A549 treated with dexamethasone at 1 μM for 4 hours (cell line): ENCODE measurements at places on chromosomes 5 and 9. TPM values are rescaled to one million over a fixed set of nuclear protein-coding genes. Genes with fewer than 3 reads are reported as not detected.

The PDGFRB gene
- total RNA-seq, result 0.14 to 0.27 TPM (median 0.22 TPM) in 5 replicates

The ACSL6 gene
- 0.08 to 0.60 TPM (median 0.15 TPM) in 5 replicates for total RNA-seq

The FRRS1L gene
- total RNA-seq, result 0.06 to 0.26 TPM (median 0.22 TPM) in 5 replicates

The HAND1 gene
- total RNA-seq, result 0.34 to 0.83 TPM (median 0.44 TPM) in 5 replicates

The ADGRD2 gene
- not detected in 5 replicates for total RNA-seq

The IL4 gene
- not detected in 5 replicates for total RNA-seq

The UHRF2 gene
- 20.0 to 28.2 TPM (median 27.0 TPM) in 5 replicates for total RNA-seq

The SH3RF2 gene
- total RNA-seq, result 1.9 to 3.1 TPM (median 2.2 TPM) in 5 replicates

The TAF11L12 gene
- total RNA-seq, result 0.13 TPM in 1 of 5 replicates, not detected in the others

The IL7R gene
- 0.19 to 0.87 TPM (median 0.45 TPM) in 5 replicates for total RNA-seq

The C5orf52 gene
- total RNA-seq, result not detected in 5 replicates

The ADGRV1 gene
- total RNA-seq, result 0.45 to 0.84 TPM (median 0.65 TPM) in 5 replicates

The NUTM2F gene
- not detected in 5 replicates for total RNA-seq

The COL5A1 gene
- 30.4 to 60.1 TPM (median 46.0 TPM) in 5 replicates for total RNA-seq

The FREM1 gene
- total RNA-seq, result not detected in 5 replicates

The HRH2 gene
- total RNA-seq, result 0.34 to 0.69 TPM (median 0.55 TPM) in 5 replicates

The RNF183 gene
- total RNA-seq, result 0.07 to 0.17 TPM (median 0.11 TPM) in 3 of 5 replicates, not detected in the others

The FAM169A gene
- 4.2 to 8.3 TPM (median 7.1 TPM) in 5 replicates for total RNA-seq

The CDX1 gene
- not detected in 5 replicates for total RNA-seq

The RANBP17 gene
- 1.6 to 2.8 TPM (median 2.4 TPM) in 5 replicates for total RNA-seq

The PDLIM7 gene
- total RNA-seq, result 68.9 to 94.5 TPM (median 82.0 TPM) in 5 replicates

The ANKHD1 gene
- 40.4 to 60.3 TPM (median 54.5 TPM) in 5 replicates for total RNA-seq

The SPATA31C1 gene
- not detected in 5 replicates for total RNA-seq

The DOLPP1 gene
- 17.4 to 21.9 TPM (median 20.0 TPM) in 5 replicates for total RNA-seq

The RUFY1 gene
- total RNA-seq, result 25.5 to 30.9 TPM (median 27.8 TPM) in 5 replicates

The FAM151B gene
- total RNA-seq, result 1.3 to 2.0 TPM (median 1.5 TPM) in 5 replicates

The PRLR gene
- 0.02 to 0.14 TPM (median 0.08 TPM) in 5 replicates for total RNA-seq

The PCDHGA7 gene
- total RNA-seq, result 0.73 to 1.1 TPM (median 0.95 TPM) in 5 replicates

The GARNL3 gene
- total RNA-seq, result 2.0 to 3.3 TPM (median 3.2 TPM) in 5 replicates

The IL33 gene
- total RNA-seq, result 0.11 to 0.48 TPM (median 0.27 TPM) in 5 replicates

The C1QTNF2 gene
- 0.08 to 0.16 TPM (median 0.09 TPM) in 5 replicates for total RNA-seq

The ABO gene
- total RNA-seq, result not detected in 5 replicates

The GMCL2 gene
- total RNA-seq, result not detected in 5 replicates

The SPAG8 gene
- total RNA-seq, result 0.24 to 0.51 TPM (median 0.34 TPM) in 5 replicates

The RAB3C gene
- not detected in 5 replicates for total RNA-seq

The GRIN1 gene
- 0.16 to 0.41 TPM (median 0.32 TPM) in 5 replicates for total RNA-seq

The GRXCR2 gene
- not detected in 5 replicates for total RNA-seq

The MATR3 gene
- 160 to 218 TPM (median 176 TPM) in 5 replicates for total RNA-seq

The MAMDC4 gene
- total RNA-seq, result 1.3 to 4.3 TPM (median 3.4 TPM) in 5 replicates

The FOXD4L4 gene
- total RNA-seq, result 0.04 to 0.07 TPM (median 0.05 TPM) in 3 of 5 replicates, not detected in the others

The MYOZ3 gene
- total RNA-seq, result 0.02 to 0.18 TPM (median 0.09 TPM) in 4 of 5 replicates, not detected in the other

The FAM219A gene
- total RNA-seq, result 13.7 to 18.5 TPM (median 16.5 TPM) in 5 replicates

The SPATA31A3 gene
- not detected in 5 replicates for total RNA-seq

The CD180 gene
- total RNA-seq, result not detected in 5 replicates

The STKLD1 gene
- 0.44 to 1.2 TPM (median 0.73 TPM) in 5 replicates for total RNA-seq

The SHOC1 gene
- 0.01 to 0.02 TPM in 2 of 5 replicates, not detected in the others for total RNA-seq

The SEMA5A gene
- 0.01 to 0.06 TPM in 2 of 5 replicates, not detected in the others for total RNA-seq

The CYSRT1 gene
- total RNA-seq, result 3.6 to 5.1 TPM (median 4.6 TPM) in 5 replicates

The CDHR2 gene
- total RNA-seq, result 0.05 to 0.33 TPM (median 0.13 TPM) in 5 replicates

The ARHGEF39 gene
- 11.5 to 16.2 TPM (median 15.4 TPM) in 5 replicates for total RNA-seq

The IRX1 gene
- total RNA-seq, result not detected in 5 replicates

The CAMK2A gene
- 0.54 to 0.85 TPM (median 0.77 TPM) in 5 replicates for total RNA-seq

The ECPAS gene
- 40.2 to 49.6 TPM (median 47.8 TPM) in 5 replicates for total RNA-seq

The CNTLN gene
- total RNA-seq, result 4.8 to 6.1 TPM (median 5.7 TPM) in 5 replicates
